ENCODE measurements at places on chromosomes 1 and 21.

GRCh38 chr1:147351140-147351835 is 108.8 kb downstream of the CHD1L start:
- no peak for DNase-seq

DNA sequence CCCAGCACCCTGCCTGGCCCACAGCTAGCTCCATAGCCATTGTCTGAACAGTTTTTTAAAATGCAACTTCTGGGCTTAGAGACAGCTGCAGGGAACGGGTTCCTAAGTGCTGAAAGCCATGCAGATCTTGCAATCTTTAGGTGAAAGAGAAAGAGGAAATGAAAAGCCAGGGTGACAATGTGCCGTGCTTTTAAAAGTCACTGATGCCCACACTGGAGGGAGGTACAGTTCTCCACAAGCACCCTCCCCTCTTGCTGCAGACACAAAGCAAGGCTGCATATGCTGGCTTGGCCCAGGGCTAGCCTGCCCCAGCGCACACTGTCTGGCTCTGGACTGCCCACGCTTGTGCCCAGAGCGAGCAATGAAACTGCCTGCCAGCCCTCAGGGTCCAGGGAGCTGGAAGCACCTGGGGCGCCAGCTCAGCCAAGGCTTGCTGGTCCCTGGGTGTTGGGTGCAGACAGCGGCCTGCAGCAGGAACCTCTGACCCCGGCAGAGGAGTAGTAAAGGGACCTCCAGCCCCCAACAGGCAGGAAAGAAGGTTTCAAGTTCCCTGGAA is 70.4 kb downstream of the AJAP1 start:
- DNase-seq = no peak

- no peak for DNase-seq
Observed at GRCh38 chr1:87129038-87129437, 199.6 kb upstream of the LMO4 start.

DNA sequence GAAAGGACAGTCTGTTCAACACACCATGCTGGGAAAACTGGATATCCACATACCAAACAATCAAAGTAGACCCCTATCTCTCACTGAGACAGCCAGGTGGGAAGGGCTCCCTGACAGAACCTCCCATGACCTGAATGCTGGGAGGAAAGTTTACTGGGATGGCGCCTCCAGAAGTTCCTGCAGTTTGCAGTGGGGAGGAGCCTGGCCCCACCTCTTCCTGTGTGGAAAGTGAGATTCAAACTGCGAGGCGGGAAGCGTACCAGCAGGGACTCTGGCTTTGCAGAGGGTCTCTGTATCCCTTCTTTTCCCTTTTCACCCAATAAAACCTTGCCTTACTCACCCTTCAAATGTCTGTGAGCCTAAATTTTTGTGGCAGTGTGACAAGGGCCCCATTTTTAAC is 190.7 kb downstream of the HHIPL2 start:
- no peak for DNase-seq

GRCh38 chr1:228108055-228108690 is 926 bp downstream of the MRPL55 start:
- DNase-seq = no peak

DNA sequence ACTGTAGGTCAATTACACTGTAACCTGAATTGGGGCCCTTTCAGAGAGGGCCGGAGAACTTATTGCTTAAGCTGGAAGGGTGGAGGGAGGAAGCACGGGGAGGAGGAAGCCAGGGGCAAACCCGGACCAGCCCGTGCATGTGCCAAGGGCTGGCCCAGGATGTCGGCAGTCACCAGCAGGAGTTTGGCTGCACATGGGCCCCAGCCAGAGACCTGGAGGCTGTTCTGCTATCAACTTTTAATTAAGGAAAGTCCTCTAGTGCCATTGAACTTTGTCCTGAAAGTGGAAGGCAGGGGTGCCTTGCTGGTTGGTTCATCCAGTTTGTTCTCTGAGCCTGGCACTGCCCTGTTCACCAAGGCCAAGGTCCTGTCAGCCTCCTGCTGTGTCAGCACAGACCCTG is 200.8 kb upstream of the VAMP3 start:
- DNase-seq = no peak

DNA sequence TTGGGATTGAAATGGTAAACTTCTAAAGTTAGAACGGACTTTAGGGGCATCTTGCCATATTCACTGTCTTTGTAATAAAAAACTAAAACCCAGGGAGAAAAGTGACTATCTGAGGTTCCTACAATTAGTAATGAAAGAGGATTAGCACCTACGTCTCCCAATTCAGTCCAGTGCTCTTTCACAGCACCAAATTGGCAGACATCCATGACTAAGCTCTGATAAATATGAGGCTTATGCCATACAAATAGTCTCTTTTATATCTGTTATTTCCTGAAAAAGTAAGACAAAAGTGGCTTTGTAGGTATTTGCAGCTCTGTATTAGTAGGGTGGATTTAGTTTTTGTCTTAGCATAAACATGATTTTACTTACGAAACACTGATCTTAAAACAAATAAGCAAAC is 315.0 kb upstream of the NRIP1 start:
- DNase-seq = peak; percentile 7

DNA sequence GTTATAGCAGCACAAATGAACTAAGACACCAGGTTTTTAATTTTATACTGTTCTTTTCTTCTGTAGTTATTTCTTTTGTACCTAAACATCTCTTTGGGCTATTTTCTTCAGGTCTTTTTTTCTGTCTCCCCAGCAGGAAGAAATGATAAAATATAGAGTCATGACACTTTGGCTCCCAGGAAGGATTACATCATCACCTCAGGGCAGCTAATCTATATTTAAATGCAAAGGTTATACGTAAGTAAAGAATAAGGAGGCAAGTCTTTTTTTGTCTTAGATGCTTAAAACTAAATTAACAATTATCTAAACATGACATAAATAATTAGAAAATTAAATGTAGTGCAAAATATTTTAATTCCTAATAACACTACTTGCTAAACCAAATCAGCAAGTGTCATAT is 57.0 kb downstream of the WARS2 start:
- DNase-seq = no peak

GRCh38 chr1:221794935-221795334 is 53.0 kb upstream of the DUSP10 start:
- no peak for DNase-seq

- no peak for DNase-seq
Observed at GRCh38 chr1:218778257-218779126, 395.2 kb upstream of the LYPLAL1 start.

GRCh38 chr1:82073071-82073470 is 272.3 kb downstream of the ADGRL2 start:
- DNase-seq = no peak

DNA sequence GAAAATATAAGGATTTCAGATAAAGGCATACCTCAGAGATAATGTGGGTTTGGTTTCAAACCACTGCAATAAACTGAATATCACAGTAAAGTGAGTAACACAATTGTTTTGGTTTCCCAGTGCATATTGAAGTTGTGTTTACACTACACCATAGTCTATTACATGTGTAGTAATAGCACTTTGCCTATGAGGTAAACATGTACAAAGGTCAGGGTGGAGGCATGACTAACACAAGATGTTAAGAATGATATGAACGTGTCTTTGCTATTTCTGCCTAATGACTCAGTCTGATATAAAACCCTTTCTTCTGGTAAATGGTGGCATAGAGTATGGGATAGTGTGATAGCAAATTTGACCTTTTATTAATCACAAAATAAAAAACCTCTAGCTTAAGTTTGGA is 621.5 kb upstream of the ADGRL2 start:
- DNase-seq = no peak

GRCh38 chr1:75085931-75086330 is 48.3 kb upstream of the LHX8 start:
- no peak for DNase-seq

DNA sequence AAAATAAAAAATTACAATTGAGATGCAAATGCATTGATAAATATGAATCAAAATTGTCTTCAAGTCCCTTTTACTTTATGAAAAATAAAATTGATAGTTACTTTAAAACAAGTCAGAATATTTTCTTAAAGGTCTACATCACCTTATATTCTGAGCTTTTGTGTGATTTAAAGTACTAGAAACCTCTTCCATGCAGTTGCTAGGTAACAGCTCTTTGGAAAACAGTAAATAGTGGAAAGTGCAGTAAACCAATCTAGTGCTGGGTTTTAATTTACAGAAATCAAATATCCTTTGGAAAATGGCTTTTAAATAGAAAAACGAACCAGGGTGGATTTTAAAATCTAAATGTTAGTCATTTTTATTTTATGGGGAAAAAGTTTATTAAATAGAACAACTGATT is 227.9 kb downstream of the KCNT2 start:
- peak; percentile 34 for DNase-seq

- DNase-seq = no peak
Observed at GRCh38 chr21:30758306-30758705, 3.1 kb upstream of the KRTAP21-1 start.

DNA sequence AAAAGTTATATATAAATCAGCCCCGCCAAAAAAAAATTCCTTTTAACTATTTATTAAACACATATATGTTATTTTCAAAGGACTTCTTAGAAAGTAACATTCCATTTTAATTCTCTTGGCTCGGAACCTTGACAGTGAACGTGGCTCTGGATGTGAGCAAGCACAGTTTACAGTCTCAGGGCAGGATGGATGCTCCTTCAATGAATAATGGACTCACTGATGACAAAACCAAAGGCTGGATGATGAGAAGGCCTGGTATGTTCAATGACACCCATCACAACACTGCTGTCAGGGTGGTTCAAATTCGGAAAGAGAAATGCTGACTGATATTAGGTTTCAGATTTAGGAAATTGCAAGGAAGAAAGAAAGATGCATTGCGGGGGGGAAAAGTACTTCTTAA is 148.8 kb downstream of the SIPA1L2 start:
- no peak for DNase-seq

- no peak for DNase-seq
Observed at GRCh38 chr1:67214420-67215174, 48.3 kb downstream of the IL23R start.

- no peak for DNase-seq
Observed at GRCh38 chr1:23957096-23957495, 2.5 kb upstream of the PNRC2 start.

Measured in NCI-H2081 (cell line).